Vagina (tissue), 2 donors: ENCODE measurements at places on chromosomes 4 and X.

DNA sequence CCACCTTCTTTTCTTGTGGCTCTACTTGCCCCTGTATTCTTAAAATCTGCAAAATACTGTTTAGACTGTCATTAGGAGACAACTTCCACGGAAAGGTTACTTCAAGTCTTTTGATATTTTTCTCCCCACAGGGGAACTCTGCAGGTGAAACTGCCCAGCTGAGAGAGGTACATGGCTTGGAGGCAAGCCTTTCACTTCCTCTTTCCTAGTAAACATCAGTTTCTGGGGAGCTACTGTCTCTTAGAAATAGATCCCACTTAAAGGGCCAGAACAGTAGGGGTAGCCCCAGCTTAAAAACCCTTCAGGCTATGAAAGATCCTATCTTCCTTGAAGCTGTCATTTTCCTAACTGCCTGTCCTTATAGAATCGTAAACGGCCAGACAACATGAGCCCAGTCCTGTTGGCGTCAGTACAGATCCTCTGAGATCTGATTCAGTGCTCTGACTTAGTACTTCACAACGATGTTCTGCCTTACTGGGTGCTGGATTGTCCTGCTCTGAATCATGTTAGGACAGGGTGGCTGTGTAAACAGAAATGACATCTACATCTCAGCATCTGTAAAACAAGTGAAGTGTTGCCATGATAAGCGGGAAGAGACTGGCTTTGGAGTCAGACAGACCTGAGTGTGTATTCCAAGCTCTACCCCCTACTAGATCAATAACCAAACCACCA, 102.1 kb downstream of the ITIH6 start:
- DNase-seq = no peak

DNA sequence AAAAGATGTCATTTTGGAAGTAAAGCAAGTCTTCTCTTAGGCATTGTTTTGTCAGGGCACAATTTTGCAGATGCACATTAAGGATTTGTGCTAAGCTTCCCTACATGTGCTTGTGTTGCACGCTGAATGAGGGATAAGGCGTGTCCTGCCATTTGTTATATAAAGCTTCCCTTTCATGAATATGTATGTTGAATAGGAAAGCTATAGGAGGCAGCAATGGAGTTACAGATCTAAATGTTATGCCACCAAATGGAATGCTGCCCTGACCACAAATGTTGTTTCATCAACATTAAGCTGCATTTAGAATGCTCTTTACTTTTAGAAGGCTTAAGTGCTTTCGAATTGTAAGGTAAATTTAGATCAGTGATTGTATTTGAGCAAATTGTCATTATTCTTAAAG, 20.9 kb downstream of the SGMS2 start:
- no peak for DNase-seq

DNA sequence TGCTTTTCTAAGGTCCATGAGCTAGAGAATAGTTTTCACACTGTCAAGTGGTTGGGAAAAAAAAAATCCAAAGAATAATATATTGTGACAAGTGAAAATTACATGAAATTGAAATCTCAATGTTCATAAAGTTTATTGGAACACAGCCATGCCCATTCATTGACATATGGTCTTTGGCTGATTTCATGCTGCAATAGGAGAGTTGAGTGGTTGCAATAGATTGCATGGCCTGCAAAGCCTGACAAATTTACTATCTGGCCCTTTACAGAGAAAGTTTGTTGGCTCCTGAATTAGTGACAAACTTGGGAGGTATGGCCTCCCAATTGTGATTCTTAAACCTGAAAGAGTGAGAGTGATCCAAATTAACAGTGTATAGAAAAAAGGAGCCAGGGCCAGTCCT, 115.5 kb upstream of the FAM9C start:
- no peak for DNase-seq

DNA sequence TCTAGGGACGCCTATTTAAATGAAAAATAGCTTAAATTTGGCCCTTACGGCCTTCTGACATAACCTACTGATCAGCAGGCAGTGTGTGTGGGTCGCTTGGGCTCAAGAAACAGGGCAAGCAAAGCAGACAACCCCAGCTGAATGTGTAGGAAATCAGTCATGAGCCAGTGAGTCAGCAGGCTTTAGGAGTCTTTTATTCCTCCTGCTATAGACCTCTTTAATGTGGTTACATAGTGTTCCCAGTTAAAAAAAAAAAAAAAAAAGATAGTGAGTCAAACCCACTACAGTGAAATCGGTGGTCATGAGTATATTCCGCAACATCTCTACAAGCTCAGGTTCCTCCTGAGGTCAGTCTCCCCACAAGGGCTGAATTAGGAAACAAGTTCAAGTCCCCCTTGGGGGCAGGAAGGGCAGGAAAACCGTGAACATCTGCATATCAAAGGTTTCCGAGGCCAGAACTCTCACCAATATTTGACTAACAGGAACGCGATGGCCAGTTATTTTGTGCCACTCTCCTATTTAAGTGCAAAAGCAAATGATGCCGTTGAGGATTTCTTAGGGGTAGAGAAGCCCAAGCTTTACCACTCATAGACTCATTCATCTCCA, 32.7 kb downstream of the ACSL1 start:
- DNase-seq = no peak

- no peak for DNase-seq
These were observed 34.4 kb downstream of the AGTR2 start for GRCh38 chrX:116204932-116205331.

- DNase-seq = no peak
These were observed 444.3 kb upstream of the ATOH1 start for GRCh38 chr4:93384241-93384640.

- DNase-seq = no peak
These were observed 81.7 kb downstream of the MAD2L1 start for GRCh38 chr4:119984996-119985395.

DNA sequence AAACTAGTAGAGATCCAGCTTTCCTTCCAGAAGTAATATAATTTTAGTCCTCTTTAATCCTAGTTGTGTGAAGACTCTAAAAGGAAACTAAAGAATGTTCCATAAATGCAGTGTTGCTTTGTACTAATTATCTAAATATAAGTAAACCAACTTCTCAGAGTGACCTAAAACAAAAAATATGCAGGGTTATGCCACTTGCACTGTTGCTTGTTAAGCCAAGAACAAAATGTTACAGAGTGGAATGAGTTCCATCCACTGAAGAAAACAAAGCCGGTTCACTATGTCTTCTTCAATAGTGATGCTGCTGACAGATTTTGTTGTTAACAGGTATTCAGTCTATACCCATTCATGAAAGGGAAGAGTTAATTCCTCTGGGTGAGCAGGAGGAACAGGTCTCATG, 252.0 kb upstream of the DIAPH2 start:
- no peak for DNase-seq

DNA sequence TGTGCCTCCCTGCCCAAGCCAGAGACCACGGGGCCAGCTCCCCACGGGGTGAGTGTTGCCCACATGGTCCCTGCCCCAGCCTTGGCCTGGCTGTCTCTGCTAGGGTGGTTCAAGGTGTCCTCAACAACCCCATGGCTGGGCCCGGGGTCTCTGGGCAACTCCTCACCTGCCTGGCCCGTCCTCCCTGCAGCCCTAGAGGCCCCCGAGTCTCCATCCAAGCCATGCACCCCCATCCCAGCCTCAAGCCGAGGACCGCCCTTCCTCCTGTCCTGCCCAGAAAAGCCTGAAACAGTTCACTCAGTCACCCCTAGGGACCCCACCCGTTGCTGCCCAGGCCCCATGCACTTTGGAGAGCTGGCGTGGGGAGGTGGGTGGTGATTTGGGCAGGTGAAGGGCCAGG, 120.9 kb downstream of the FAM53A start:
- no peak for DNase-seq
